ENCODE measurements at places on chromosomes 3 and 15.

DNA sequence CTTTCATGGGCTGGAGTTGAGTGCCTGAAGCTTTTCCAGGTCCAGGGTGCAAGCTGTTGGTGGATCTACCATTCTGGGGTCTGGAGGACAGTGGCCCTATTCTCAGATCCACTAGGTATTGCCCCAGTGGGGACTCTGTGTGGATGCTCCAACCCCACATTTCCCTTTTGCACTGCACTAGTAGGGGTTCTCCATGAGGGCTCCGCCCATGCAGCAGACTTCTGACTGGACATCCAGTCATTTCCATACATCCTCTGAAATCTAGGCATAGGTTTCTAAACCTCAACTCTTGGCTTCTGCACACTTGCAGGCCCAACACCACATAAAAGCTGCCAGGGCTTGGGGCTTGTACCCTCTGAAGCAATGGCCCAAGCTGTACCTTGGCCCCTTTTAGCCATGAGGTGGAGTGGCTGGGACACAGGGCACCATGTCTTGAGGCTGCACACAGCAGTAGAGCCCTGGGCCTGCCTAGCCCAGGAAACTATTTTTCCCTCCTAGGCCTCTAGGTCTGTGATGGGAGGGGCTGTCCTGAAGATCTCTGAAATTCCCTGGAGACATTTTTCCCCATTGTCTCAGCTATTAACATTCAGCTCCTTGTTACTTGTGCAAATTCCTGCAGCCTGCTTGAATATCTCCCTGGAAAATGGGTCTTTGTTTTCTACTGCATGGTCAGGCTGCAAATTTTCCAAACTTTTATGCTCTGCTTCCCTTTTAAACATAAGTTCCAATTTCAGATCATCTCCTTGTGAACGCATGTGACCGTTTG, 6.0 kb upstream of the HACD2 start:
- H3K4me3 ChIP-seq: no peak overlapping the region
- no peak for DNase-seq
- peaks cover 17% of the 10 kb centered on the region for H3K4me1 ChIP-seq
- no peak overlapping the region for H3K27ac ChIP-seq

GRCh38 chr3:35483131-35483530, 156.2 kb upstream of the ARPP21 start:
- no peak overlapping the region for H3K27ac ChIP-seq
- no peak for DNase-seq
- no peaks in the 10 kb centered on the region for H3K36me3 ChIP-seq
- H3K4me3 ChIP-seq: no peak overlapping the region

DNA sequence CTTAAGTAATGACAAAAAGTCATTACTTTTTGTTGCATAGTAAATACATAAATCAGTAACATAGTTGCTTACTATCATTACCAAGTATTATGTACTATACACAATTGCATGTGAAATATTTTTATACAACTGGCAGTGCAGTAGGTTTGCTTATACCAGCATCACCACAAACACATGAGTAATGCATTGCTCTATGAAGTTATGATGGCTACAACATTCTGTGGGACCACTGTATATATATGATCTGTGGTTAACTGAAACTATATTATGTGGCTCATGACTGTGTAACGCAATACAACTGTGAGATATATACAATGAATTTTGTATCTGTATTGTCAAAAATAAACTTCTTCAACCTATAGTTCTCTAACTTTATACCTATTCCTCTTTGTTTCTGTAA, 113.7 kb upstream of the RBMS3 start:
- no peak overlapping the region for H3K27ac ChIP-seq
- no peaks in the 10 kb centered on the region for H3K36me3 ChIP-seq
- peaks cover 34% of the 10 kb centered on the region for H3K4me1 ChIP-seq
- no peaks in the 10 kb centered on the region for H3K27me3 ChIP-seq
- H3K4me3 ChIP-seq: no peak overlapping the region
- DNase-seq: no peak

- no peak overlapping the region for H3K4me3 ChIP-seq
- H3K36me3 ChIP-seq: no peaks in the 10 kb centered on the region
- no peaks in the 10 kb centered on the region for H3K4me1 ChIP-seq
- no peaks in the 10 kb centered on the region for H3K27me3 ChIP-seq
- DNase-seq: no peak
Measured at GRCh38 chr3:31346542-31346979, 186.2 kb upstream of the STT3B start.

DNA sequence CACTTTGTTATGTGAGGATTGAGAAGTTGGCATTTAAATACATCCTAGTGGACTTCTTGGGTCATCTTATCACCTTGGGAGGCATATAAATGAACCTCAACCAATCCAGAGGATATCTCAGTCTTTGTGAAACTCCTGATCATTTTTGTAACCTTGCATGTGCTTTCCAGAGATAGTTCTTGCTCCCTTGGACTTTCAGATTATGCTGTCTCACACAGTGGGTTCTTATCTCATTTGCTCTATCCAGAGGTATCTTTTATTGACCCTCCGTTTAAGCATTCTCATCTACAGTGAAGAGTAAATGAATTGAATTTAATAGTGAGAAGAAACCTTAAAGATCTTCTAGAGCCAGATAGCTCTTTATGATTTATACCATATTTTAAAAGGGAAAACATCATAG, 10.4 kb downstream of the ARMC8 start:
- DNase-seq: no peak
- H3K27ac ChIP-seq: no peak overlapping the region
- H3K4me3 ChIP-seq: no peak overlapping the region
- no peaks in the 10 kb centered on the region for H3K27me3 ChIP-seq
- H3K36me3 ChIP-seq: peaks cover 1% of the 10 kb centered on the region

GRCh38 chr3:125002414-125003368, 53.1 kb downstream of the HEG1 start:
- peak overlapping the region; percentile 69 for H3K27ac ChIP-seq
- DNase-seq: no peak
- no peak overlapping the region for H3K4me3 ChIP-seq
- H3K27me3 ChIP-seq: no peaks in the 10 kb centered on the region
- peaks cover 93% of the 10 kb centered on the region for H3K36me3 ChIP-seq
- peaks cover 95% of the 10 kb centered on the region for H3K4me1 ChIP-seq

DNA sequence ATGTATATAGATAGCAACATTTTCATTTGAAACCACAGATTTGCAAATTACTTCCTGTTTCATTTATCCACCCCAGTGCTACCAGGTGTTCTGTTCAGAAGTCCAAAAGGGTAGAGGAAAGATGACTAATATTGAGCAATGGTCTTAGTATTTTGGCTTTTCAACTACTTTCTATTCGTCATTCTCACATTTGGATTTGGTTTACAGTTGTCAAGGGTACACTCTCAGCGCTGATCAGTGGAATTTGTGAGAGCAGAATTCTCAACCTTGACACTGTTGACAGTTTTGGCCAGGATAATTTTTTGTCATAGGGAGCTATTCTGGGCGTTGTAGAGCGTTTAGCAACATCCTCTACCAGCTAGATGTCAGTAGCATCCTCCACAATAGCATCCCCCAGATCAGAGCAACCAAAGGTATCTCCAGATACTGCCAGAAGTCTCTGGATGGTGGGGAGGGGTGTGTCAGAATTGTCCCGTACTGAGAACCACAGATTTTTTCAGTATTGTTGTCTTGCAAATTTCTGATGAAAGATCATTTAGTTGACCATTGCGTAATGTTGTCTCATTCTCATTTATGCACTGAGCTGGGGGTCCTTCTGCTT, 4.2 kb downstream of the HMCES start:
- no peak overlapping the region for H3K27ac ChIP-seq
- H3K27me3 ChIP-seq: no peaks in the 10 kb centered on the region
- no peak for DNase-seq

GRCh38 chr3:37770336-37770735, 91.3 kb upstream of the CTDSPL start:
- peak overlapping the region; percentile 93 for H3K27ac ChIP-seq
- no peak overlapping the region for H3K4me3 ChIP-seq

DNA sequence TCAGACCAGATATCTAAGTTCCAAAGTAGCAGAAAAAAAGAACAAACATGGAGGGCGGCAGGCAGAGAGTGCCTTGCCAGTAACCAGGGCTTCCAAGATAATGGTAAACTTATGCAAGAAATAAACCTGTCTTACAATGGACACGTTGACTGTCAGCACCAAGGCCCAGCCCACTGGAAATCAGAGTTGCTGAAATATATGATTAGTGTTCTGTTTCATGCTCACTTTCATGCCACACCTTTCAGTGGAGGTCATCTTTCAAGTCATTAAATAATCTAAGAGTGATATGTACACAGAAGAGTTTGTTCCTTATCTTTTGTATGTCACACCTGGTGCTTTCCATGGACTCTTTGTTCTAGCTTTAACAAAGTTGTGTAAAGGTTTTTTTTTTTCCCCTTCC, 358.1 kb downstream of the MECOM start:
- H3K27ac ChIP-seq: no peak overlapping the region
- H3K4me3 ChIP-seq: no peak overlapping the region
- no peak for DNase-seq
- no peaks in the 10 kb centered on the region for H3K27me3 ChIP-seq

DNA sequence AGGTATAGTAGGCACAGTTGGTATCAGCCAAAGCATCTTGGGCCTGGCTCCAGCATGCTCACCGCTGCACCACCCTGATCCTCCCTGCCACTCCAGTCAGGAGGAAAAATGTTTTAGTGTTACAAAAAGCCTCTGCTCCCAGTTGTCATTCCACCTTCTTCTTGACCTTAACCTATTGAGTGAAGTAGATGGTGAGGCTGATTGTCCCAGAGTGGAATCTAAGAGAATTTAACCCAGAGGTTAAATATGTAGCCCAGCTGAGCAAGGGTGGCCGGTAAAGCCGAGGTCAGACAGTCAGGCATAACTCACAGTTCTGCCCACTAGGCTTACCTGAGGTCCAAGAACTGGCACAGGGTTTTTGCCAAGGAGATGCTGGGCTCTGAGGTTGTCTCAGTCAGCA, 30.7 kb upstream of the TNIK start:
- H3K4me3 ChIP-seq: no peak overlapping the region
- DNase-seq: no peak
- no peak overlapping the region for H3K27ac ChIP-seq
- no peaks in the 10 kb centered on the region for H3K27me3 ChIP-seq
- no peaks in the 10 kb centered on the region for H3K4me1 ChIP-seq
- no peaks in the 10 kb centered on the region for H3K36me3 ChIP-seq

DNA sequence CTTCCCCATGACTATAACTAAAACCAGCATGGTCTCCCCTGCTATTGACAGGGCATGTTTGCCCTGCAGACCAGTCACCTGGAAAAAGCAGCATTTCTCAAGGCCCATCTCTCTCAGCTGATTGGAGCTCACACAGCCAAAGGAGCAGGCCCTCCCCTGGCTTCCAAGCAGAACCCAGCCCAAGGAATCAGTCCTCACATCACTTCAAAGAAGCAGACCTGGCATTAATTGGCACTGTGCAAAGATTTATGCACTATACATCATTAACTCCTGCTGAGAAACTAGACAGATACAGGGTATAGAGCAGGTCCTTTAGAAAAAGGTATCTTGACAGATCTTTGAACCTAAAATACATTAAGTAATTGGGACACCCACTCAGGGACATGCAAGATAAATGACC, 323.8 kb upstream of the PPP2R3A start:
- no peak overlapping the region for H3K4me3 ChIP-seq
- H3K4me1 ChIP-seq: no peaks in the 10 kb centered on the region
- no peaks in the 10 kb centered on the region for H3K27me3 ChIP-seq
- H3K27ac ChIP-seq: no peak overlapping the region
- no peak for DNase-seq

DNA sequence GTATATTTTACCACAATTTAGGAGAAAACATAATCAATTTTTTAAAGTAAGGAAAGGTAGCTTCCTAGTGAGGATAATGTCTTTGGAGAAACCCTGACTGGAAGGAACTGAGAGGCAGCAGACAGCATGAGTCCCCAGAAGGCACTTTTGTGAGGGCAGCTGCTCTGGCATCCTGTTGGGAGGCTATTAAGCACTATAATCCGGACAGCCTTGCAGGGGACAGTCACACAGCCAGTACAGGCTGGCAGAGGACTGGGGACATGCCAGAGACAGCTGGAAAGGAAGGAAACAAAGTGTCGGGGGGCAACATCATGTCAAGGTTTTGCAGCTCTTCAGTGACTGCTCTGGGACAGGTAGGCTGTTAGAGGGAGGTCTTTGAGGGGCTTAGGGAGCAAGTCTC, 15.7 kb downstream of the ACAN start:
- no peaks in the 10 kb centered on the region for H3K4me1 ChIP-seq
- no peak overlapping the region for H3K27ac ChIP-seq
- peaks cover 71% of the 10 kb centered on the region for H3K27me3 ChIP-seq
- no peak overlapping the region for H3K4me3 ChIP-seq
- DNase-seq: no peak

DNA sequence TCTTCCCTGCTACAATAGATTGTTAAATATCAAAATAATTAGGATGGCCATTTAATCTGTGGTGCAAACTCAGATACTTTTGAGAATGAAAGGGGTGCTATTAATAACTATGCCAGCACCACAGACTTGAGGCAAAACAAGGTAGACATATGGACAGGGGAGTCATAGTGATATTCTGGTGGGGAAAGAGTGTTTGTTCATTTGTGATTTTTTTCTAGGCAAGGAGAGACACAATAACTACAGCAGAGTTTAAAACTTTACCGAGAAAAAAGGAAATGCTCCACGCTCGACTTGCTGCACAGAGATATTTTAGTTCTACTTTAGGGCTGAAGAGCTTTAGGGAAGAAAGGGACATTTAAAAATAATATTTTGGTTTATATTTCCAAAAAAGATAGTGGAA, 611.2 kb upstream of the GRM7 start:
- DNase-seq: no peak
- H3K4me3 ChIP-seq: no peak overlapping the region
- no peaks in the 10 kb centered on the region for H3K36me3 ChIP-seq
- no peaks in the 10 kb centered on the region for H3K4me1 ChIP-seq

- no peaks in the 10 kb centered on the region for H3K27me3 ChIP-seq
- DNase-seq: no peak
- no peak overlapping the region for H3K4me3 ChIP-seq
- H3K4me1 ChIP-seq: no peaks in the 10 kb centered on the region
Measured at GRCh38 chr3:30077746-30078145, 528.7 kb upstream of the TGFBR2 start.
